ENCODE measurements at places on chromosomes 1 and 21. TPM values are rescaled to one million over a fixed set of nuclear protein-coding genes. Genes with fewer than 3 reads are reported as not detected.
A peak's percentile ranks its signal among the peaks of the same experiment; 100 is the strongest.

- no peak for DNase-seq
- H3K27ac ChIP-seq = no peak overlapping the region
- H3K27me3 ChIP-seq = peaks cover 47% of the 10 kb centered on the region
- no peaks in the 10 kb centered on the region for H3K4me1 ChIP-seq
- no peak overlapping the region for H3K4me3 ChIP-seq
Measured at GRCh38 chr1:94084085-94084484, 36.9 kb downstream of the ABCA4 start.

DNA sequence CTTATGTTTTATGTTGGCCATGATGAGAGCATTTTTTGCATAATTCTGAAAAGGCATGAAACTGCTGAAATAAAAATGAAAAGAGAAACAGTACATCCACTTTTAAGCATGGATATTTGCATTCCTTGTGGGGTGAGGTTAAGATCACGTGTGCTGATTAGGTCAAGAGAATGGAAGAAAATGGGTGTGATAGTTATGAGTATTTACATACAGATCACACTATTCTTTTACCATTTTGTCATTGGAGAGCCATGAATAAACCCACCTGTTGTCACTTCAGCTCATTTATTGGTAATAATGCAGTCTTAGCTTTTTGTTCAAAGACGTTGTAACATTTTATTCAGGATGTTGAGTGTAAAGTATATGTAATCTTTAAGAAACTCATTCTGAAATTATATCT lies 153.2 kb downstream of the NOS1AP start:
- H3K36me3 ChIP-seq = no peaks in the 10 kb centered on the region
- no peak overlapping the region for H3K4me3 ChIP-seq
- no peak overlapping the region for H3K27ac ChIP-seq
- DNase-seq = no peak

- no peak overlapping the region for H3K27ac ChIP-seq
- no peak for DNase-seq
- H3K27me3 ChIP-seq = peaks cover 7% of the 10 kb centered on the region
- H3K4me3 ChIP-seq = no peak overlapping the region
- no peaks in the 10 kb centered on the region for H3K4me1 ChIP-seq
Measured at GRCh38 chr1:41278076-41278475, 36.0 kb upstream of the SCMH1 start.

- peak overlapping the region; percentile 18 for H3K27ac ChIP-seq
- no peak overlapping the region for H3K4me3 ChIP-seq
- peaks cover 27% of the 10 kb centered on the region for H3K36me3 ChIP-seq
- DNase-seq = no peak
- peaks cover 70% of the 10 kb centered on the region for H3K4me1 ChIP-seq
Measured at GRCh38 chr1:19453741-19454201, 31.6 kb downstream of the CAPZB start.

S100B gene
- not detected for total RNA-seq

GRCh38 chr1:48830715-48831114 lies 54.0 kb upstream of the BEND5 start:
- H3K27ac ChIP-seq = no peak overlapping the region
- no peak overlapping the region for H3K4me3 ChIP-seq
- H3K36me3 ChIP-seq = no peaks in the 10 kb centered on the region
- H3K27me3 ChIP-seq = peaks cover 25% of the 10 kb centered on the region
- DNase-seq = no peak

DNA sequence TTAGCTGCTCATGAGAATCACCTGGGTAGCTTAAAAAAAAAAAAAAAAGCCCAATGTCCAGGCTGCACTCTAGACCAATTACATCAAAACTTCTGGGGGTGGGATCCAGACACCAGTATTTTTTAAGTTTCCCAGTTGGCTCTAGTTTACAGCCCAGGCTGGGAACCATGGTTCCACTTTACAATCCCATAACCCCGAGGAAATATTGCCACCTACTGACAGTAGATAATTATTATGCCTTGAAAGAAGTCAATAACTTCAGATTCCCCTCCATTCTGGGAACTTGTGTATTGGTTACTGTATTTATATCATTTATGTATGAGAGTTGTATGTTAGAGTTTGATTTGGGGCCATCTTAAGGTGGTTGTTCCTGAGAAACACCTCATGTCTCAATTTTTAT lies 100.2 kb downstream of the SPATA46 start:
- peaks cover 8% of the 10 kb centered on the region for H3K27me3 ChIP-seq
- no peaks in the 10 kb centered on the region for H3K4me1 ChIP-seq
- H3K27ac ChIP-seq = no peak overlapping the region
- no peak for DNase-seq

- DNase-seq = no peak
- no peaks in the 10 kb centered on the region for H3K27me3 ChIP-seq
- peaks cover 28% of the 10 kb centered on the region for H3K36me3 ChIP-seq
Measured at GRCh38 chr21:44912158-44912473, 8.6 kb downstream of the ITGB2 start.

- no peaks in the 10 kb centered on the region for H3K27me3 ChIP-seq
- peaks cover 63% of the 10 kb centered on the region for H3K4me1 ChIP-seq
- peak overlapping the region; percentile 82 for H3K27ac ChIP-seq
- peaks cover 4% of the 10 kb centered on the region for H3K36me3 ChIP-seq
Measured at GRCh38 chr21:38979271-38980121, 173.8 kb downstream of the ETS2 start.

DNA sequence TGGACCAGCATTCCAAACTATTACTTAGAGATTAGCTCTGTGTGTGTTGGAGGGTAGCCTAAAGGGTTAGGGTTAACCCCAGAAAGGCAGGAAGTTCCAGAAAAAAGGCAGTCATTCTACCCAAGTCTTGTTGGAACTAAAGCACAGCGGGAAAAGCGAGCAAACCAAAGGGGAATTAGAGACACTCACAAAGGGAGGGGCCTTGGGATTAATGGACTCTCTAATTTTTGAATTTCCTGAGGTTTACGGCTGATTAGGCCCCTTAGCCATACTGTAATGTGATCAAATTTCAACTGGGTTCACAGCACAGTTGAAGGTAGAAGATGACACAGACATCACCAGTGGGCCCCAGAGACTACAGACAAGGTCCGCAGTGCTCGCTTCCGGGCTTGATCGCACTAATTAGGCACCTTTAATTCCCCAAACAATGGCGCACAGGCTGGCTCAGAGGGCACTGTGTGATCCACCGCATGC lies 28.3 kb downstream of the CAPZB start:
- H3K4me1 ChIP-seq = peaks cover 68% of the 10 kb centered on the region
- peaks cover 30% of the 10 kb centered on the region for H3K36me3 ChIP-seq
- H3K27ac ChIP-seq = no peak overlapping the region
- no peak overlapping the region for H3K4me3 ChIP-seq
- DNase-seq = no peak

TPTE gene
- total RNA-seq = not detected

GRCh38 chr1:12774801-12775345 lies 1.3 kb downstream of the PRAMEF12 start:
- no peak overlapping the region for H3K4me3 ChIP-seq
- no peaks in the 10 kb centered on the region for H3K36me3 ChIP-seq
- H3K27ac ChIP-seq = no peak overlapping the region
- DNase-seq = no peak

DNA sequence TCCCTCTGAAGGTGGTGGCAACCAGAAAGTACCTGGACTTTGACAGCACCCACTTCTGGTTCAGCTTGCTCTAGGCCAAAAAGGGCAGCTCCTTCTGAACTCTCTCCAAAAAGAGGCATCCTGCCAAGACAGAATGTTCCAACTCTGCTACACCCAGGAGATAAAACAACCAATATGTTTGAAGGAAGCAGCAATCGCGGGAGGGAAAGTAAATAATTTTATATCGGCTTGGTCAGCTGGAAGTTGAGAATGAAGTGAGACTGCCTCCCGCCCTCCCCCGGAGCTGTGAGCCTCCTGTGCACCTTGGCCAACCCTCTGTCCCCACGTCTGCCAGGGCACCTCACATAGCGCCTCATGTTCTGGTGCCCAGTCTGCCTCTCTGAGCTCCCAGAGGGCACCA lies 130.3 kb upstream of the ATP1A1 start:
- H3K27ac ChIP-seq = no peak overlapping the region
- peaks cover 3% of the 10 kb centered on the region for H3K27me3 ChIP-seq
- no peaks in the 10 kb centered on the region for H3K36me3 ChIP-seq
- H3K4me1 ChIP-seq = no peaks in the 10 kb centered on the region
- no peak overlapping the region for H3K4me3 ChIP-seq

- no peaks in the 10 kb centered on the region for H3K36me3 ChIP-seq
- H3K4me3 ChIP-seq = no peak overlapping the region
- H3K4me1 ChIP-seq = no peaks in the 10 kb centered on the region
- H3K27me3 ChIP-seq = no peaks in the 10 kb centered on the region
- H3K27ac ChIP-seq = no peak overlapping the region
- DNase-seq = no peak
Measured at GRCh38 chr1:186094172-186094571, 280.9 kb downstream of the TPR start.

DNA sequence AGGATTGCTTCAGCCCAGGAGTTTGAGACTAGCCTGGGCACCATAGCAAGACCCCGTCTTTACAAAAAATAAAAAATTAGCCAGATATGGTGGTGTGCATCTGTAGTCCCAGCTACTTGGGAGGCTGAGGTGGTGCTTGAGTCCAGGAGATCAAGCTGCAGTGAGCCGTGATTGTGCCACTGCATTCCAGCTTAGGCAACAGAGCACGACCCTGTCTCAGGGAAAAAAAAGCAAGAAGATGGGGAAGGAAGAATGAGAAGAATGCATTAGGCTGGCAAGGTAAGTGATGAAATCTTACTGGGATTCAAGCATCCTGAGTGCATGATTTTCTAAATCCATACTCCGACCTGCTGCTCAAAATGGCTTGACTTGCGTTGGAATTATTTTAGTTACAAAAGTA lies 6.8 kb downstream of the PCP4L1 start:
- H3K27me3 ChIP-seq = peaks cover 26% of the 10 kb centered on the region
- no peak overlapping the region for H3K4me3 ChIP-seq
- no peaks in the 10 kb centered on the region for H3K4me1 ChIP-seq

DNA sequence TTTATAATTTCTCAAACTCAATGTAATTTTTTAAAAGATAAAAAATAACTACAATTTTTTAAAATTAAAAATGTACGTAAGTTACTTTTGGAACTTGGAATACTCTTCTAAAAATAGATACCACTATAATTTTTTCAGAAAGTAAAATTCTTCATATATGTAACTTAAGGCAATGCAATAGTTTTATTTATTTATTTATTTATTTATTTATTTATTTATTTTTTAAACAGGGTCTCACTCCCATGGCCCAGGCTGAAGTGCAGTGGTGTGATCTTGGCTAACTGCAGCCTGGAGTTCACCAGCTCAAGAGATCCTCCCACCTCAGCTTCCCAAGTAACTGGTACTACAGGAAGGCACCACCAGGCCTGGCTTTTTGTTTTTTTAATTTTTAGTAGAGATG lies 3.1 kb upstream of the KRTAP23-1 start:
- H3K36me3 ChIP-seq = no peaks in the 10 kb centered on the region
- DNase-seq = no peak
- no peak overlapping the region for H3K4me3 ChIP-seq

FHAD1 gene
- total RNA-seq = not detected

DNA sequence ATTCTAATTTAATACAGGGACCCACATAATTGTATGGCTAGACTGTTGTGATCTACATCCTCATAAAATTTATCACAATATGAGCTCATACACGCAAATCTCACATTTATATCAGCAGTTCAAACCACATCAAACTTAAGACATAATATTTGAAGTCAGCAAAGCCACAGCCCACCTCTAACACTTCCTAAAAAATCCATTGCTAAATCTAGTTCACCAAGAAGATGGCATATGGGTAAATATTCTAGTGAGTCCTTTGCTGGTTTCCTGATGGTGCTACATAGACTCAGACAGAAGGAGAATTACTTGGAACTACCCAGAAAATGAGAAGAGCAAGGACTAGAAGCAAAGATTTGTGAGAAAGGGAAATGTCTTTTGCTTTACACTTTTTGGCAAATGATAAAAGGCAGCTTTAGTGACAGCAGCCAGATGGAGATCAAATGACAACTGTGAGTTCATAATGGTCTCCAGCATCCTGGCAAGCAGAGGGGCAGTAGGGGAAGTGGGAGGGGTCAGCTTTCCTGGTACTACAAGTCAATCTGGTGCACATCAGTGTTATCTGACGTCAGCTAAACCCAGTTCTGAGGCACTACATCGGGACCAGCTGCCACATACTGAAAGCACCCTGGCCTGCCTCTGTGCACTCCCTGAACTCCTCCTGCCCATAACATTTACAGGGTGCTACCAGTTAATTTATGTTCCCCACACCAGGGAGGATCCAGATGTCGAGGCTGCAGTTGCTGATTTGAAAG lies 10.6 kb upstream of the GADD45A start:
- peaks cover 24% of the 10 kb centered on the region for H3K4me1 ChIP-seq
- peak; percentile 36 for DNase-seq
- H3K27me3 ChIP-seq = peaks cover 31% of the 10 kb centered on the region
- no peaks in the 10 kb centered on the region for H3K36me3 ChIP-seq
- H3K4me3 ChIP-seq = no peak overlapping the region
- peak overlapping the region; percentile 74 for H3K27ac ChIP-seq

DNA sequence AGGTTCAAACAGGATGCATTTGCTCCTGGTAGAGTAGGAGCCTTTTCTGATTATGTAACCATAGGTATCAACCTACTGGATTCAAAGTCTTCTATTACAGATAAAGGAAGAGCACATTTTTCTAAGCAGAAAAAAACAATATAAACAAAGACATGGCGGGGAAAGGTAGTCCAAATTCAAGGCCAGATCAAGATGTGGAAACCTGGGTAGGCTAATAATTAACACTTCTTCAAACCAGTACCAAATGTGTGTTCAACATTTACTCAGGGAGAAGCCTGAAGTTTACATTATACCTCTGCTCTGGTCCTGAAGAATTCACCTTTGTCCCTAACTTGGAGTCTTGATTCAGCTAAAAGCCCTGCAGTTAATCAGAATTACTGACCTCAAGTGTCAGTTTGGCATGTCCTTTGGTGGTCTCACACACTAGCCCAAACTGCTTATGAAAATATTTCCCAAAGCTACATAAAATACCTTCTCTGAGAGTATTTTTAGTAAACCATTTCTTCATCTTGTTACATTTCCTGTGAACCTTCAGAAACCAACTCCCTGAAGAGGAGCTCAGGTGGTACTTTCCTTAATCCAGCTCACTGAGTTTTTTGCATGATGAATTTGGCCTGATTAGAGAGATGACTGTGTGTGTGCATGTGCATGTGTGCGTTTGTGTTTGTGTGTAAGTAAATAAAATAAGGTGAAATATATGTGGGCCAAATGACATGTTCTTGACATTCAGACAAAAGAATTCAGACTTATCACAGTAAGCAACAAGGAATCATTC lies 70.2 kb downstream of the TOR3A start:
- peaks cover 5% of the 10 kb centered on the region for H3K4me1 ChIP-seq
- H3K27ac ChIP-seq = no peak overlapping the region
- no peak for DNase-seq
- no peaks in the 10 kb centered on the region for H3K36me3 ChIP-seq
- no peak overlapping the region for H3K4me3 ChIP-seq

DNA sequence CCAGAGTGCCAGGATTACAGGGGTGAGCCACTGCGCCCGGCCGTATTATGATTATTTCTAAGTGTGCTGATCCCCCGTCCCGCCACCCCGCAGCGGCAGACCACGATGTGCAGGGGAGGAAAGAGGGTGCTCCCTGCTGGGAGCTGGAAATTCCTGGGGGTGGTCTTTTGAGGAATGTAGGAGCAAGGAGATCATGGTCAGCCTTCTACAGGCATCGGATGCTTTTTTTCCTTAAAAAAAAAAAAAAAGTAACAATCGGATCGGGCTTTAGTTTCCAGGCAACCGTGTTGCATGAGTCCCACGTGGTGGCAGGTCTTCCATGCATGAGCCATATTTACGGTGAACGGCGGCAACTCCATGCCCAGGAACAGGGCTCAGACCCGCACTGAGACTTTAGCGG lies 74.2 kb upstream of the COX20 start:
- no peaks in the 10 kb centered on the region for H3K36me3 ChIP-seq
- H3K4me1 ChIP-seq = no peaks in the 10 kb centered on the region
- H3K27me3 ChIP-seq = peaks cover 2% of the 10 kb centered on the region
- H3K27ac ChIP-seq = no peak overlapping the region
- no peak overlapping the region for H3K4me3 ChIP-seq

All from activated T-helper 2 cell treated with anti-CD3 and anti-CD28 coated beads, Interferon-gamma antibody, Interleukin-2, Interleukin-4, amounts not matched to agents 10 μg/mL and 5 μg/mL and 100 μg/mL, durations not matched to agents 14 hours and 24 hours and 36 hours (primary cell).